Osteocyte (in vitro differentiated cells): ENCODE measurements at places on chromosomes 1 and 21.
A peak's percentile ranks its signal among the peaks of the same experiment; 100 is the strongest.

DNA sequence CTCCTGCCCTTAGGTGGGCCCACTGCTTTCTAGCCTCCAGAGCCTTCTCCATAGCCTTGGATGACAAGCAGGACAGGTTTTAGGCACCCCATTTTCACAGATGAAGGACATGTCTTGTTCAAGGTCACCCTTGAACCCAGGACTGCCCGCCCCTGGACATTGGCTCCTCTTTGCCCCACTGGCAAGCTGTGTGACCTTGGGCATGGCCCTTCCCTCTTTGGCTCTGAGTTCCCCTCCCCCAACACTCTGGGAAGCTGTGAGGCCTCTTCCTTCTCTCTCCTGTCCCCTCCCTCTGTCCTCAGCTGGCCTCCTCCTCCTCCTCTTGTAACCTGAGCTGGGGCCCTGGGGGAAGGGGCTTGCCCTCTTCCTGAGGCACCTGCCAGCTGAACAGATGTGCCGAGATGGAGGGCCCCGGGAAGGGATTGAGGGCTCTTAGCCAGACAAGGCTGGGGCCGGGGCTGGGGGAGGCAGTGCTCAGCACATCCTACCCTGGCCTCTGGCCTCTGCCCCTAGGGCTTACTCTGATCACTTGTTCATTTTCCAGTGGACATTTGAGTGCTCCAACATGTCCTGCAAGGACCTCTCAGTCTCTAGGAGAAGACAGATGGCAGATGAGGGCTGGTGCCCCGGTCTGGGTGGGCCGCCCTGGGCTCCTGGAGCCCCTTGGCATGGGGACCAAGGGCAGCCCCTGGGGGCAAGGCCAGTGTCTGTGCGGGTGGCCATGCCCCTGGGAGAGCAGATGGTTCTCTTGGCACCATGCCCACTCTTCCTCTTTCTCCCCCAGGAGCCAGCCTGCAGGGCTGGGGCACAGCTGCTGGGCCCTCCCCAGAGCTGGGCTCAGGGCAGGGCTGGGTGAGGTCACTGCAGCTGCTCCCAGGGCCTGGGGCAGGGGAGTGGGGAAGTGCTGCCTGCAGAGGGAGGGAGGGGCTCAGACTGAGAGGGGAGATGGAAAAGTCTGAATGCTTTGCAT, 10.7 kb downstream of the FOXO6 start:
- DNase-seq = no peak

DNA sequence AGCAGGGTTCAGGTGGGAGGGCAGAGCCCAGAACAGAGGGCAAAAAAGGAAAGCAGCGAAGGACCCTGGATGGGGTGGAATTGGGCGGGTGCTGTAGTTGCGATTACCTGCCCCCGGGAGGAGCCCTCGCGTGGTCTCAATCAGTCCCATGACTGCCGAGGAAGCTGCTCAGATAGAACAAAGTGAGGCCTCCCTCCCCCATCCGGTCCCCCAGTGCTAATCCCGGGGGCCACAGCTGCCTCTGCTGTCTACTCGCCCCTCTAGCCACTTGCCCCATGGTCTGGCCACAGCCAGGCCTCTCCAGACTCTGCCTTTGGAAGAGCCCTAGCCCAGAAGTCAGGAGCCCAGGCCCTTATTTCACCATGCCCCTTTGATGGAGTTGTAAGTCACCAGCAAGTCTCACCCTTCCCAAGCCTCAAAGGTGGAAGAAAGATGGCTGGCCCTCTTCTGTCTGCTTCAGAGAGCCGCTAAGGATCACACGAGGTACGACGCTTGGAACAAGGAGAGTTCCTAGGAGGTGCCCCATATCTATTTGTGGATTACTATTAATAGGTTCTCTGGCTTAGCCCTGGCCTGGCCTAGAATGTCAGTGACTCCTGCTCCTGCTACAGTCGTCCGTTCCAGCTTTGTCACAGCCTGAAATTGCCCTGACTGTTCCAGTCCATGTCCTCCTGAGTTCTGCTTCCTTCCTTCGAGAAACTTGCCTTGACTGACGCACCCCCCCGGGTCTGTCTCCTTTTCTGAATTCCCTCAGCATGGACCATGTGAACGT, 16.4 kb downstream of the ECHDC2 start:
- DNase-seq = no peak

- DNase-seq = no peak
Observed at GRCh38 chr1:164953815-164954214, 394.8 kb downstream of the PBX1 start.

GRCh38 chr1:108811611-108812010, 45.3 kb downstream of the AKNAD1 start:
- DNase-seq = no peak

GRCh38 chr1:23854568-23854967, 13.5 kb downstream of the FUCA1 start:
- DNase-seq = no peak

DNA sequence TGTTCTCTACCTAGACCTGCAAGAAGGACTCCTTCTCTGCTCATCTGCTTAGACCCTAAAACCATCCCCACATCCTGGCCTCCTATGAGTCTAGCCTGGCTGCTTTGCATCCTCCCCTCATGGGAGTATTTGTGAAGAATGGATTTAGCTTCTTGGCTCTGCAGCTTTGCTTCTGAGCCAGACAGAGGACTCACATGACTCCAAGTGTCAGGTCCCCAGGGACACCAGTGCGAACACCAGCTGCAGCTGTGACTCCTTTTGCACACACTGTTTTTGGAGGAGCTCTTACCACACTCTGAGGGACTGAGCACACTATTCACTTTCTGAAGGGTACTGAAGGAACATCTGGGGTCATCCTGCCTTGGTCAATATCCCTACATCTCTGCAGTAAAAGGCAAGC, 131.8 kb upstream of the SGIP1 start:
- no peak for DNase-seq

- DNase-seq = no peak
Observed at GRCh38 chr1:76826072-76826845, 41.0 kb upstream of the ST6GALNAC5 start.

DNA sequence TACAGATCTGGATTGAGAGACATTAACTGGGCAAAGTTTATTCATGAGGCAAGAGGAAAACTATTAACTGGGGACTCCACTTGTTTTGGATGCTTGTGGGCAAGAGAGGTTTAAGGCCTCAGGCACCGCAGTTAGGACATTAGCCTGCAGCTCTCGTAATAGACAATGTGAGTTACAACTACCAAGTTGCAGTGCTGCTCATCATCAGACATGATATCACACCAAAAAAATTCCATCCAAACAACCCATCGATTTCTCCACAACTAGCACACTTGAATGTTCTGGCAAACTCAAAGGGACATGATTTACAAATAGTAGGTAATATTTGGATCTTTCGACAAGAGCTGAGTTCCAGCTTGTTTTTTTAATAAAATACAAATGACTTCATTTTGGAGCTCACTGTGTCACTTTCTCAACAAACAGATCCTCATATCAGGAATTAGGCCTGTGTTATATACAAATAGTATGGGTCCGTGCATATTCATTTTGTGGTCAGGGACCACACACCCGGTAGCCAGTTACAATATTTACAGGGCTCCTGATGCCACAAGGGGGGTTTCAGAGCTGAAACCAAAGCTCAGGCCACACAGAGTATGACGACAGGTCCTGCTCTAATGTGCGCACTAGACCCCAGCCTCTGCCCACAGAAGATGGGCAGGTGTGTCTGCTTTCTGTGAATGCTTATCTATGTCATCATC, 128.0 kb downstream of the TGFBR3 start:
- DNase-seq = no peak

- DNase-seq = no peak
Observed at GRCh38 chr1:40392221-40392620, 18.7 kb downstream of the SMAP2 start.

- DNase-seq = no peak
Observed at GRCh38 chr1:110508028-110508940, 10.7 kb downstream of the KCNA10 start.

GRCh38 chr1:108892356-108893140, 15.8 kb downstream of the GPSM2 start:
- no peak for DNase-seq

- DNase-seq = no peak
Observed at GRCh38 chr1:235702412-235702811, 52.8 kb upstream of the GNG4 start.

DNA sequence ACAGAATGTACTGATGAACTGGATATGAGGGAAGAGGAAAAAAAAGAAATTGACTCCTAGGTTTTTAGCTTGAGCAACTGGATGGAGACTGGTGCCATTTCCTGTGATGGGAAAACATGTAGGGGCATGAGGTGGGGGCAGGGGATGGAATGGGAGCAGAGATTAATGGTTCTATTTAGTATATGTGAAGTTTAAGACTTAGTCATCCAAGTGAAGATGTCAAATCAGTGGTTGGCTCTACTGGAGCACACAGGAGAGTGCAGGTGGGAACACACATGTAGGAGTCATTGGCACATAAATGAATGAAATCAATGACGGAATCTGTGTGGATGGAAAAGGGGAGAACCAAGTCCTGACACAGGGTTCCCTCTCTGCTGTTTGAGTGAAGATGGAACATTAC, 224.4 kb upstream of the COA6 start:
- no peak for DNase-seq

DNA sequence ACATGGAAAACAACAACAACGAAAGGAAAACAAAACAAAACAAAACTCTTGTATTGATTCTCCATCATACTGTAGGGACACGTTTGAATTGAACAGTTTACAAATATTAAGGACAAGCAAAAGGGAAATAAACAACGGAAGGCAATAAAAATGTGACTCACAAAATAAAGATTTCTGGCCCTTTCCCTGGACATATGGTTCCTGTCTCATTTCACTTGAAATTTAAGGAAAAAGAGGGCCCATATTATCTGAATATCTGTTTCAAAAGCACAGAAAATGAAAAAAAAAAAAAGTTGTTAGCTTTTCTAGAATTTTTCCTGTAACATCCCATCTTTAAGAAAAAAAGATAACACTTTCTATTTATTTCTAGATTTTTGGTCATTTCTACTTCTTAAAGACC, 3.6 kb upstream of the PKN2 start:
- DNase-seq = no peak

GRCh38 chr1:172903581-172904220, 147.0 kb downstream of the TNFSF18 start:
- DNase-seq = no peak

DNA sequence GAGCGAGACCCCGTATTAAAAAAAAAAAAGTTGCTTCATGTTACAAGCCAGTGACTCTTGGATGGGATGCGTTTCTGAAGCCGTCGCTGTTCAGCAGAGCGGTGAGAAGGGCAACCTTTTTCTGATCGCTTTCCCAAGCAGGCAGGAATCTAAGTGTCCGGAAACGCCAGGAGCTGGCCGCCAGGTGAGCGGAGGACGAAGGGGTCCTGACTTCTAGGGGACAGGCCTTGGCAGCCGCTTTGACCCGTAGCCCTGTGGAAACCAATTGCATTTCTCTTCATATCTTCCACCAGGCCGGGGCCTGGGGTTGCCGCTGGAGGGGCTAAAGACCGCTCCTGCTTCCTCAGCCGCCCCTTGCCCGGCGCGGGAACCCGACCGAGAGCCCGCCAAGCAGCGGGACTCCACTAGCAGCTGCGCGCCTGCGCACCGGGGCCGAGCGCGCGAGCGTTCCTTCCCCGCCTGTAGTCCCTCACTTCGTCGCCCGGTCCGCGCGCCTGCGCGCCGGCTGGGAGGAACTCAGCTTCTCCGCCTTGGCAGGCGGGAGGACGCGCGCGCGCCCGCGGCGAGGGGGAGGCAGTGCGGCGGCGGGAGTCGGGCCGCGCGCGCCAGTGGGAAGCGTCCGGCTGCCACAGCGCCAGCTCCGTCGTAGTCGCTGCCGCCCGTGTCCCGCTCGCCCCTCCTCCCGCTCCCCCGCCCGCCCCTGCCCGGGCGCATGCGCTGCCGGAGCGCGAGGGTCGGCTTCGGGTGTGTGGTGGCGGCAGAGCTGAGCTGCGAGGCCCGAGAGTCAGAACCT, at the start of gene SPEN:
SPEN (plus strand) TSS at position 608 of the 793 bp plus-strand sequence. CDS start 361 bp downstream, outside the sequence.
- peak; percentile 100 for DNase-seq

GRCh38 chr21:32403201-32403777, 9.2 kb upstream of the EVA1C start:
- DNase-seq = no peak

- DNase-seq = no peak
Observed at GRCh38 chr1:168135116-168135920, 1.4 kb downstream of the GPR161 start.

DNA sequence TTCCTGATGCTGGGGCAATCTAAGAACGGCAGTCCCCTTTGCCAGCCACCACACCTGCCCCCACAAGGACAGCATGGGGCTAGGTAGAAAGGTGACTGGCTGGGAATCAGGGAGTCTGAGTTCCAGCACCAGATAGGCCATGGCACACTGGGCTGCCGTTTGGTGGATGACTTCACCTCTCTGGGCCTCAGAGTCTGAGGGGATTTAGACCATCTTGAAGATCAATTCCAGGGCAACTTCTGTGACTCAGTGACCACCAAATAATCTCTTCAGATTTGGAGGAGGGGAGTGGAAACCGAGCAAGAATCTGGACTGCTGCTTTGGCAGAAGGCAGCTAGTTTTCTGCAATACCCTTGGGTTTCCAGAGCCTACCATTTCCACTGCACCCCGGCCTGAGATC, 92.1 kb upstream of the EDN2 start:
- DNase-seq = peak; percentile 56

DNA sequence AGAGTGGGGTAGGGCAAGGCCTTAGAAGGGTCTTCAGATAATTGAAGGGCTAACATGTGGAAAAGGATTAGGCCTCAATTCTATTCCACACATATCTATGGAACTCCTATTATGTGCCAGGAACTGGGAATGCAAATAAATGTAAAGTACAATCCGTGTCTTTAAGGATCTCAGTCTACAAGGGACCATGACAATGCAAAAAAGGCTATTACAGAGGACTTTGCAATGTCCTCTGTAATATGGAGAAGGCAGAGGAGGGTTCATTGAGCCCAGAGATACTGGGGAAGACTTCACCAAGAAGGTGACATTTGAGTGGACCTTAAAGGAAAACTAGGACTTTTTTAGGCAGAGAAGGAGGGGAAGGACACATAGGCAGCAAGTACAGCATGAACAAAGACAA, 4.5 kb upstream of the SCMH1 start:
- no peak for DNase-seq

GRCh38 chr1:94608852-94609530, 67.4 kb upstream of the F3 start:
- no peak for DNase-seq

GRCh38 chr1:61215676-61216289, 133.4 kb downstream of the NFIA start:
- DNase-seq = no peak

- DNase-seq = no peak
Observed at GRCh38 chr1:53606651-53607051, 132.3 kb downstream of the GLIS1 start.

- no peak for DNase-seq
Observed at GRCh38 chr1:184193451-184193850, 141.9 kb downstream of the TSEN15 start.
